ENCODE measurements at places on chromosomes 7 and 10.
A peak's percentile ranks its signal among the peaks of the same experiment; 100 is the strongest.

GRCh38 chr10:96850825-96851224, 18.7 kb downstream of the LCOR start:
- peak; percentile 86 for DNase-seq

GRCh38 chr7:47149971-47150370, 431.9 kb downstream of the TNS3 start:
- no peak for DNase-seq

DNA sequence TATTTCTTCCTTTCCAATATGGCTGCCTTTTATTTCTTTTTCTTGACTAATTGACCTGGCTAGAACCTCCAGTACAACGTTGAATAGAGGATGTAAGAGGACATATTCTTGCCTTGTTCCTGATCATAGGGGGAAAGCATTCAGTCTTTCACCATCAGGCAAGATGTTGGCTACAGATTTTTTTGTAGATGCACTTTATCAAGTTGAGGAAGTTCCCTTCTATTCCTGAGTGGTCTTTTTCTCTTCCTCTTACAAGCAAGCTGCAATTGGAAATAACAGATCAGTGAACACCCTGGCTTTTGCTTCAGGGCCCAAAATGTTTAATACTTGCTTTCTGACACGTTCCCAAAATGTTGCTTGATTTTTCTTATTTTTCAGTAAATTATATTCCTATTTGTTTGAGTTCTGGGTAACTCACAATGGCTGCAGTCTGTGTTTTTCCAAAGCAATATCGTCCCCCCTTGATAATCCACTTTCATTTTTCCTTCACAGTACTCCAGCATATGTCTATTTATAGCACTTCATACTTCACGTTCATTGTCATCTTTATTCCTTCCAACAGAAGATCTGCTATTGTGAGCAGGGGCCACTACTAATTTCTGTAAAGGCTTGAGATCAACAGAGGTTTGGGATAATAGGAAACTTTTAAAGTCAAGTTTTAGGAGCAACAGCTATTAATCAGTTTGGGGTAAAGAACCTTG, 11.7 kb downstream of the CPEB3 start:
- peak; percentile 4 for DNase-seq

- DNase-seq: no peak
Measured at GRCh38 chr7:28613262-28613661, 200.9 kb downstream of the CREB5 start.

DNA sequence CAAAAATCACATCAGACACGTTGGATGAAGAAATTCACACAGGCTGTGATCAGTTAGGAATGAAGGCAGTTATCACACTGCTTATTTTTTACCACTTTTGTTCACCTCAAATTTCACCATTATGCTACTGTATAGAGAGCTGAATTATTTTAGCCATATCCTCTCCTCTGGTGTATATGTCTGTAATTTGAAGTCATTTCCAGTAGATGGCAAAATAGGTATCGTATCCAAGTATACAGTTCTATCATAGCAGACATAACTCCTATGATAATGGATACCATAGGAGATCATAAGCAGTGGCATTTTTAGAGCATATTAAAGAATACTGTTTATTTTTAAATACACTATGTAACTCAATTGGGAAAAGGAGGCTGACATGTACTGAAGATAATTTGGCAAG, 909.7 kb downstream of the DNAJB9 start:
- no peak for DNase-seq
